ENCODE measurements at places on chromosomes 2 and 18. TPM values are rescaled to one million over a fixed set of nuclear protein-coding genes. Genes with fewer than 3 reads are reported as not detected.

The TNS1 gene
- total RNA-seq = 30.4 TPM

The NT5C1B gene
- not detected for total RNA-seq

The FOXD4L1 gene
- 0.11 TPM for total RNA-seq

The FNDC4 gene
- 47.0 TPM for total RNA-seq

The ARHGAP15 gene
- not detected for total RNA-seq

The CRYBA2 gene
- not detected for total RNA-seq

The CDH2 gene
- total RNA-seq = 36.5 TPM

The CRYGC gene
- total RNA-seq = not detected
